ENCODE measurements at places on chromosomes 5 and 9.
A peak's percentile ranks its signal among the peaks of the same experiment; 100 is the strongest.

GRCh38 chr9:98644011-98644410, 64.7 kb downstream of the GABBR2 start:
- DNase-seq, result no peak

DNA sequence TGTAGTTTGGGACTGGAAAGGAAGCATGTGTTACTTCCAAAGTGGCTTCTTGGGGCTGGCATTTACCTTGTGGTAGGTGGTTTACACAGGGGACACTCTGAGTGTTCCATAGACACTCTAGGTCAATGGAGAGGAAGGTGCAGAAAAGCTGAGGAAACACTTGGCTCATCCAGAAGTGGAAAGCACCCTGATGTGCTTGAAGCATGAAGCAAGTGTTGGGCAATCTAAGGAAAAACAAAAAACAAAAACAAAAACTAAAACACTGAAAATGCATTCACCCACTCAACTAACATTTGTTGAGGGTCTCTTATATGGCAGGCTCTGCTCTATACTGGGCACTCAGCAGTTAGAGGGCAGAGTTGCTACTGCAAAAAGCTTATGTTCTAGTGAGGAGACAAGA, 2.9 kb upstream of the ERAP2 start:
- no peak for DNase-seq

DNA sequence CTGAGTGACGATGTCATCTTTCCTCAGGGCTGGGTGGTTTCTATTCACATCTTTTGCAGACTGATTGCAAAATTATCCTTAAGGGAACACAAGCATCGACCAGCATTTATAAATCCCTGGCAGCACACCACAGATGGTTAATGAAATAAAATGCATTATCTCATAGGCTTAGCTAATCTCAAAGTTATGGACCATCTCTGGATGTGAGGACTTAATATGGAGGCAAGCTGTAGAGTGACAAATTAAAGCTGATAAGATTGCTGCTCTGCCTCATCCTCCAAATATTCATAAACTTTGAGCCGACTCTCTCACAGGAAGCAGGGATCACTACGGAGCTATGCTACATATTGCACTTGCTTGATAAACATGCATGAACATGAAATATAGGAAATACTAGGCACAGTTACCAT, 663.2 kb upstream of the RGMB start:
- DNase-seq, result no peak

DNA sequence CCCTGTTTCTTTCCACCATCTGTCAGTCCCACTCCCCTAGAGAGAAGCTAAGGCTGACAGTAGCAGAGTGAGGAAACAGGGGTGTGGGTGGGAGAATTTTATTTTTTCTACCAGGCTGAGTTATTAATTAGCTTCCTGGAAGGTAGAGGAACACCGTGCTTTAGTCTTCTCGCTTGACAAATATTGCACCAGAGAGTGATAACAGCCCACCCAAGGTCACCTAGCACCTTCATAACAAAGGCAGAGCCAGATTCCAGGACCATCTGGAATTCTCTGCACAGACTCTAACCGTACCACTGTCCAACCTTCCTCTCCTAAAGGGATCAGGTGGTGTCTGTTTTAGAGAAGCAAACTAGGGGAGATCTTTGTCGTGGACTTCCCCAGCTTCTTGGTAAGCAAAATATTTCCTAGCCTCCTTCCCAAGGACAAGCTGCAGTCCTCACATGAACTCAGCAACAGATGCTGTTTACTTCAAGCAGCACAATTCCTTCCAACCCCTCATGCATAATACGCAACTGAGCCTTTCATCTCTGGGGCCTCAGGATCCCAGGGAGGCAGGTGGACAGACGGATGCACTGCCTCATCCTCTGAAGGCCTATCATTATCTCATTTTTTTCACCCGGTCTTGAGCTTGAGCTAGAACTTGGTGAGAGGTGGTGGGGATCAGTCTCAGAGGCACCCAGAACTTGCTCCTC, 308.7 kb upstream of the BRINP1 start:
- DNase-seq, result no peak

DNA sequence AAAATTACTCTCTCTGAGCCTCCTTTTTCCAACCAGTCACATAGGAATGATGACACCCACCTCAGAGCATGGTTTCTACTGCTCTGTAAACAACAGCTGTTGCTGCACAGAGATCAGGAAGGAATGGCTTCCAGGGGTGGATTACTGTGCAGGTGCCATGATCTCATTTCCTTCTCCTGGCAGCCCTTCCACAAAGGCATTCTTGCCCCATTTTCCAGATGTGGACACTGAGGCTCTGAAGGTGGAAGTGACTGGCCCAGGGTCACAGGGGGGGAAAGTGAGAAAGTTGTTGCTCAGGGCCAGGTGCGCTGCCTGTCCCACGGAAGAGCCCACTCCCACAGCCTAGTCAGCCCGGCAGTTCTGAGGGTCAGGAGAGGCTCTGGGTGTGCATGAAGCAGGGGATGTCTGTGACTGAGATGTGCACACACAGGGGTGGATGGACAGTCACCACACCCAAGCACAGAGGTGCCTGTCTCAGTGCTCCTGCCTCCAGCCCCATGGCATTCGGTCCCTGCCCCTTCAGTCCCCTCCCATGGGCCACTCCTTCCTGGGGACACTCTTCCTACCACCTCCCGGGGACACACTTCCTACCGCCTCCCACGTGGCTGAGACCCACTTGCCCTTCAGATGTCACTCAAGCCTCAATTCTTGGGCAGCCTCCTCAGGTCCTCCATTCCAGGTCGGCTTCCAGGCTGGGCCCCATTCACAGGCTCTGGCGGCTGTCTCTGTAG, 17.0 kb downstream of the FGFR4 start:
- no peak for DNase-seq

GRCh38 chr5:175133185-175133584, 310.8 kb downstream of the DRD1 start:
- no peak for DNase-seq

DNA sequence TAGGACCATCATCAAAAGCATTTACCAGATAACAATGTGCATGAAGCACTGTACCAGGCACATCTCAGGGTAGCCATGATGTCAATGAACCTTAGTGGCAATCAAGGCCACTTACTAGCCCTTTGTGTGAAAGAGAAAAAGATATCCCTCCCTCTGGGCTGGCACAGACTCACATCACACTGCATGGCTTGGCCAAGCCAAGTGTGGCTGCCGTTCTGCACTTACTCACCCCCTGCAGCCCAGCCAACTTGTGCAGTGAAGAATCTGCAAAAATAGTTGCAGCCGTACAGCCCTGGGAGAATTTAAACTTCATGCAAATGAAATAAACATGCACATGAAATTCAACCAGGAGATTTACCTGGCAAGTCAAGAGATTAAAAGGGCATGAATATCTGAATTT, 333.5 kb downstream of the DEPDC1B start:
- no peak for DNase-seq

DNA sequence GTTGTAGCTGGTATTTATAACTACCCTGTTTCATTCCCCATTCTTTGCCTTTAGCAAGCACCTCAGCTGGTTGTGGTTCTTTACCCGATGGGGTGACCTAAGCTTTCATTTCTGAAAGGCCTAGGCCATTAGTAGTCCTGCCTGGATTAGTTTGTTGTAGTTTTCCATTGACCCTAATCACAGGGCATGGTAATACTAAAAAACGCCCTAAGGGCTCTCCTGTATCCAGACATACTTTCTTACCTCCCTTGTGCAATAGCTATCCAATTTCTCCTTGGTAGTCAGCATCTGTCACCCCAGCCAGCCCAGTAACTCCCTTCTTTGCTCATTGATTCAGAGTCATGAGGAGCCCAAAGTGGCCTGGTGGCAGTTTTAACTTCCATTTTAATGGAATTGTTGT, 24.0 kb downstream of the TMOD1 start:
- DNase-seq, result no peak

DNA sequence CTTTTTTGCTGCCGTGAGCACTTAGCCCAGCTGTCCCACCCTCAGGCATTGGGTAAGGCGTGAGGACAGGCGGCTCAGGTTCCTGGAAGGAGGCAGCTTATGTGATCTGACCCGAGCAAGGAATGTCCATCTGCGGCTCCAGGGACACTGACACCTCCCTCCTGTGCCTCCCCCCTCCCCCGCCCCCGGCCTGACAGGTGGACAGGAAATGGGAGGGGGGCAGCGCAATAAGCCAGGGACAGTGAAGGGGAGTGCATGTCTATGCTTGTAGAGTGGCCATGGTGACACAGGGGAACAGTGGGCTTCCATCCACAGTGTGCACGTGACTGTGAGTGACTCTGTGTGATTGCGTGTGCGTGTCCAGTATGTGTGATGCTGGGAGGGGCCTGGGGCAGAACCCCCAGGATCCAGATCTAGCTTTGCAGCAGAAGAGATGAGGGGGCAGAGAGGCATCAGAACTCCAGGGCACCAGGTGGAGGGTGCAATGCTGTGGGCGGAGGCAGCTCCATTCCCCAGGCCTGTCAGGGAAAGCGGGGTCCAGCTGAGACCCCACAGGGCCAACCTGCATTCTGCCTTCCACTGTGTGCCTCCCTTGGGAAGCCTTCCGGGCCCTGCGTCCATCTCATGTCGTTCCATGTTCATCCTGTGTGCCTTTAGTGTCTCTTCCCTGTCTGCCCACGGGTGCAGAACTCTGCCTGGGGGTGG, 30.5 kb downstream of the CNTFR start:
- no peak for DNase-seq

DNA sequence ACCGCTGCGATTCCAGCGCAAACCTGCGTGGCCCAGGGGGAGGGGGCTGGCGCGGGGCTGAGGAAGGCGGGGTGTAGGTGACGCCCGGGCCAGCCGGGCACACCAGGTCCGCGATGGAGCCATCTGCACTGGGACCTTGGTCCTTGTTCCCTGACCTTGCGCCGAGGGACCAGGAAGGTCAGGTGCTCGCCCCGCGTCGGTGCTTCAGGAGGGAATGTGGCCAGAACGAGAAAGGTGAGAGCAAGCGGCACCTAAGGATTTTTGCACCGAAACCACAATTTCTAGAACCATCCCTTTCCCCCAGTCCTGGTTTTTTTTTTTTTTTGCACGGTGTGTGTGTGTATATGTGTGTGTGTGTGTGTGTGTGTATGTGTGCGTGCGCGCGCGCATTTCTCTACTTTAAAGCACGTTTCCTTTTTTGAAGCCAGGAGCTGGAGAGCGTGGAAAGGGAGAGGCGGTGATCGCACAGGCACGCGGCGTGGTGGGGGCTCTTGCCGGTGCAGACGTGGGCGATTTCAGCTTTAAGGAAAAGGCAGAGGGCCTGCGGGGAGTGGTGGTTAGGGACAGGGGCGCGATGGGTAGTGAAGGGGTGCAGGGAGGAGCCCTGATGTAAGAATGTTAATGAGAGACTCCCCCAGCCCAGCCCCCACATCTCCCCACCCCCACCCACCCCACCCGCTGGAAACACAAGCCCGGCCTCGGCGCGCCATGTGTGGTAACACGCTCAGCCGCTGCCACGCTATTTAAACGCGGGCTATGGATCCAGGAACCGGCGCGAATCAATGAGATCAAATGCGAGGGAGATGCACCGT, at the start of gene NPR3:
Gene NPR3, plus strand, starts transcription at position 772 of the 812 bp plus-strand sequence. CDS start 456 bp downstream, outside the sequence.
- DNase-seq, result no peak

DNA sequence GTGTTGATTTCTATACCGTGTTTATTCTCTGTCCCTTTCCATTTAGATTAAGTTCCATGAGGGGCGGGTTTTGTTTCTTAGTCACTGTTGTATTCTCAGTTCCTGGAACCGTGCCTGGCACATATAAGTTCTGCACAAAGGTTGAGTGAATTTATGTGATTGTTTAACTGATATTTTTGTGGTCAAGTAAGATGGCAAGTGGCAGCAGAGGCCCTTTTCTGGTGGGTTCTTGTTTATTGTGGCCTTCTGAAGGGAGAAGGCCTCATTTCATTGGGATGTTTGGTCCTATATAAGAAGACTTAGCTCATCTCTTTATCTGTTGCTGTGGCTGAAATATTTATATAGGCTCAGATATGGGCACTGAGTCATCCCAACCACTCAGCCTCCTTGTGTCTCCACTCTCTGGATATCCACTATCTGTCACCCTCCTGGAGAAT, 262.5 kb downstream of the PSAT1 start:
- no peak for DNase-seq

DNA sequence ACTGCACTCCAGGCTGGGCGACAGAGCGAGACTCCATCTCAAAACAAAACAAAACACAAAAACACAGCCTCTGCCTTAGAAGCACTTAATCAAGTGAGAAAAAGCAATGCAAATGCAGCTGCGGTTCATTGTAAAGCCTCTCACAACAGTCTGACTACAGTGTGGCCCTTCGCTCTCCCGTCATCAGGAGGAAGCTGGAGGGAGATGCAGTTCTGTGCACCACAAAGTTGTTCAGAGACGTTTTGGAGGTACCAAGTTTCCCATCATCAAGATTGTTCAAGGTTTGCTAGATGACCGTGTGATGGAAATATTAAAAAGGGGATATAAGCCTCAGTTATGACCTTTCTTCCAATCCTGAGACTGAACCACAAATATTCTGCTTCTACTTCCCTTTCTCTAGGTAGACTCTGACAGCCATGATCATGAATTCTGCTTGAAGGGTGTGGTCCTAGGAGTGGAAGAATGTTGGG, 40.9 kb downstream of the SEC61B start:
- DNase-seq, result no peak

- no peak for DNase-seq
Measured at GRCh38 chr9:27280860-27281259, 16.1 kb downstream of the EQTN start.

DNA sequence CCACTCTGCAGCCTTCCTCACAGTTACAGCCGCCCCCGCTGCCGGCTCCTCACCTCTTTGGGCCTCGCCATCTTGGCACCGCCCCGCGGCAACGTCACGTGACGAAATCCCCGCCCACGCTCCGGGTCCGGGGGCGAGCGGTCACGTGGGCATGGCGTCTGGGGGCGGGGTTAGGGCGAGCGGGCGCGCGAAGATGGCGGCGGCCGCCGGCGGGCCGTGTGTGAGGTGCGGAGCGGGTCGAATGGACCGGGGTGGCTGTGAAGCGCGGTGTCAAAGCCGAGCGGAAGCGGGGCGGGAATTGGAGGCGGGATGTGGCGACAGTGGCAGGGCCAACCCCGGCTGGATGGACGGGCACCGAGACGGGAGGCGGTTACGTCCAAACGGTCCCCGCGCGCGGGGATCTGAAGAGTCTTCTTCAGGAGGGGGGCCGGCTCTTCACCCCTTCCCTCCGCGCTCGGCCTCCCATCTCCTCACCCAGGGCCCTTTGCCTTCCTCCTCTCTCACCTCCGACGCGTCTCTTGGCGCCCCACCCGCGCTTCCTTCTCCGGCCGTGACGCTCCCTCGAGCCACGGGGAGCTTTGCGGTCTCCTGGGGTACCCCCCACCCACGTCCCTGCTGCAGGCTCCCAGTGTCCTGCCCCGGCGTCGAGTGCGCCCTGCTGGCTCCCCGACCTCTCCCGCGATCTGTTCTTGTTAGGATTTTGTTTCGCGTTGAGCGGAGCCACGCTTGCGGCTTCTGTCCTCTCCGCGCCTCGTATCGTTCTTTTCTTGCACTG, at the start of the genes DOLK and NUP188:
Gene DOLK, minus strand, starts transcription at position 77 of the 775 bp plus-strand sequence. CDS start 300 bp downstream, outside the sequence.
Gene NUP188, plus strand, starts transcription at position 173 of the 775 bp plus-strand sequence. Its CDS starts 21 bp downstream, at position 194.
- DNase-seq, result peak; percentile 99

DNA sequence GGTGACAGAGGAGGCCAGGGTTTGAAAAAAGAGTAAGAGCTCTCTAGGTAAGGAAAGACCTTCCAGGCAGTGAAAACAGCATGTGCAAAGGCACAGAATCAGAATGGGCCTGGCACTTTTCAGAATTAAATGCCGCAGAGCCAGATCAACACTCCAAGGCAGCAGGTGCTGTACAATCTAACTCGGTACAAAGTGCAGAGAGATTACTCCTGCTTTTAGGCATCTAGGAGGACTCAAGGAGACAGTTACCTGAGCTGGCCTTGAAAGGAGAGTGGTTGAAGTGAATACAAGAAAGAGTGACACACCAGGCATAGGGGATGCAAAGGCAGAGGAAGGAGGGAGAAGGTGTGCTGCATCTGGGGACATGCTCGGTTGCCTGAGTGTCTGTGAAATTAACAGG, 21.5 kb downstream of the HRH2 start:
- no peak for DNase-seq

Data from stimulated activated CD4-positive, alpha-beta T cell treated with anti-CD3 and anti-CD28 coated beads, Interleukin-12 subunit alpha, Interleukin-12 subunit beta, amount 100 ng/mL, for 48 hours (primary cell).